ENCODE measurements at places on chromosomes 1 and 21.

DNA sequence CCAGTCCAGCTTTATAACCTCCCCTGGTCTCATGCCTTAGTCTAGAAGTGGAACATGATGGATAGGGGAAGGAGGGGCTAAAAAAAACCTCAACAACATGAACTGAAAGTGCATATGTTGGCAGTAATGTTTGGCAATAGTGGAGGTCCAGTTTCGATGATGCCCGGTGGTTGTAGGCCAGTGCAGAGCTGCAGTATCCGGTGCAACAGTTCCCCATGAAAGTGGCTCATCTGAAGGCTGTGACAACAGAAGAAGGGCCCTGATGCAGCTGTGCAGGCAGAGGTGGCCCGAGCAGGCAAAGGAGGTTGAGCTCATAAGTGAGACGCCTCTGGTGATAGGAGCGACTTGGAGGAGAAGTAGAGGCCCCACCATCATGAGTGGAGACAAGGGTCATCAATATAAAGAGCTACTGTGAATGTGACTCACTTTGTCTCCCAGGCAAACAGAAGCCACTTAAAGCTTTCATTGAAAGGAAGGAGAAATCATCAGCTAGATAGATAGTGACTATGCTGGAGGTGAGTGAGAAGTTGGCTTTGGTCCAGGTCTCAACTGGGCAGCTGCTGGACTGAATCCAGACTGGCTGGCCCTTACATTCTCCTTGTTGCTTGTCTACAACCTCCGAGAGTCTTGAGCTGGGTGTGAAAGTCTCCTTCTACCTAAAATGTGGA is 10.2 kb upstream of the CREG1 start:
- no peak for DNase-seq

DNA sequence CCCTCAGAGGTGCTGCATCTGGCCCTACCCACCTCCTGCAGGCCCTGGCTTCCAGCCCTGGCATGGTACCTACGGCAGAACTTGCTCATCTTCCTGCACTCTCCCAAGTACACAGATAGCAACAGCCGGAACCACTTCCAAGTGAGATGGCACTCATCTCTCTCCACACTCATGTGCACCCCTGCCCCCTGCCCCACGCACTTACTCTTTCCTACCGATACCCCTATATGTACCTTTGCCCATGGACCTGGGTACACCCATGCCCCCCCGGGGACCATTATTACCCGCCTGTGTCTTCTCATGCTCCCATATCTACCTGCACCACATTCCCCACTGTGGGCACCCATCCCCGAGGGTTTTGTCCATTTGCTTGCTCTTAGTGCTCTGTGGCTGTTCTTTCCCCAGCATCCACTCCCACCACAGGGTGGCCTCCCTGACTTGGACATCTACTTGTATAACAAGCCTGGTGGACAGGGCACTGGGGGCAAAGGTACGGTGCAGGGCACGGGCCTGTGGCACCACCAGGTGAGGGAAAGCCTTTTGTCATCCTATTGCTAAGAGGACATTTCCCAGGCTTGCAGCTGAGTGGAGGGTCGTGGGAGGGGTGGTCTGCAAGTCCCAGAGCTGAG is 14.7 kb downstream of the HYI start:
- no peak for DNase-seq

- no peak for DNase-seq
Measured at GRCh38 chr1:74652711-74653139, 20.9 kb downstream of the ERICH3 start.

DNA sequence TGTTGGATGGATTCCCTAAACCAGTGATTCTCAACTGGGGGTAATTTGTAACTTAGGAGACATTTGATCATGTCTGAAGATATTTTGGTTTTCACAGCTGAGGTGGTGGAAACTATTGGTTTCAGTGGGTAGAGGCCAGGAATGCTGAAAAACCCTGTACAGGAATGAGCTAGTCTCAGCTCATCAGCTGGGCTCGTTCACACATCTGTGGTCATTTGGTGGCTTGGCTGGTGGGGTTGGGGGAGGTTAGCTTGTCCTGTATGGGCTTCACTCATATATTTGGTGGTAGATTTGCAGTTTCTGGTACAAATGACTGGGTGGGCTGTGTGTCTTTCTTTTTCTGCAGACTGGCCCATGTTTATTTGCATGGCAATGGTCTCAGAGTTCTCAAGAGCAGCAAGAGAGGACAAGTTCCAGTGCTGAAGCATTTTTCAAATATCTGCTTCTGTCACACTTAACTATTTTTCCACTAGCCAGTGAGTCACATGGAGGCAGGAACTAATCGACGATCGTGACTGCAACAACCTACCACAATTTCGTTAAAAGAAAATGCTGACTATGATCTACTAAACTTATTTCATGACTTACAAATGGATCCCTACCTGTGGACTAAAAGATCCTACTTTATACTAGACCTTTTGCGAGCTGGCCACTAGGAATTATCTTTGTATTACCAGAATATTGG is 321.7 kb upstream of the PLXNA2 start:
- DNase-seq, result no peak

DNA sequence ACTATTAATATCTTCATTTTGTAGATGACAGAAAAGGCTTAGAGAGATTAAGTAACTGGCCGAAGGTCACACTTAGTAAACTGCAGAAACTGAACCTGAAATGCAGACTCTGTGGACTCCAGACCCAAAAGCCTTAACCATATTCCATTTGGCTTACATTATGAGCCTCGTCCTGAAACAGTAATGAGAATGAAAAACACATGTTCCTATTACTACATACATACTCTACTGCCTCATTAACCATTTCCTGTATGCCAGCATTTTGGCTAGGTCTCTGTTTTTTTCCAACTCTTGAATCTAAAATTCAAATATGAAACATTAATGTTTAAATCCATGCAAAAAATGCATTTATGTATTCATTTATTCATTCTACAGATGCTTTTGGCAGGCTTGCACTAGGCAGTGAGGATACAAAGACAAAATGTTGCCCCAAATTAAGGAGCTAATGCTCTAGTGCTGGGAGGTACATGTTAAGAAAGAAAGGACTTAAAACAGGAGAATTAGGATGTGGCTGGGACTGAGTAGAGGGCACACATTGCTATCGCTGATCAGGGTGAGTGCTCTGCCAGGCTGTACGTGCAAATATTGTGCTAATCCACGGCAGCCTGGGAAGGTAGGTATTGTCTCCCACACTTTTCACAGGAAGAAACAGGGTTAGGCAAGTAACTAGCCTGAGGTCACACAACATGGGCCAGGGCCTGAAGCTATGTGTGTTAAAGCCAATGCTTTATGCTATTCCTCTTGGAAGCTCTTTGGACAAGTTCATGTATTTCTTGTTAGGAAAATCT is 14.0 kb downstream of the DEGS1 start:
- DNase-seq, result no peak

DNA sequence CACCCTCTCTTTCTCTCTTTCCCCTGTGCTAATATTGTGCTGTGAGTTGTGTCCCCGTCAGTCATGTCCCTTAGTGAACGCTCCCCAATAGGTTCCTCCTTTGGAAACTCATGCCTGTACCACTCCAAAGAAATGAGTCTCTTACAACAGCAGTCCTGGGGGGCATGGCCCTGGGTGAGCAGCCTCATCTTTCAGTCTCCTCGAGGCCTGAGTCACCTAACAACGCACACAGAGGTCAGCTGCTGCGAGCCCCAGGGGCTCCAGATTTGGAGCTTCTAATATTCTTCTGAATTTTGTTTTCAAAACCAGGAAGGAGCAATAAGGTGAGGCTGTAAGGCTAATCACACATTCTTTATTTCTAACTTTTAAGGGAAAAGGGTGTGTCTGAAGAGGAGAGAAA is 30.5 kb upstream of the ZBTB8A start:
- DNase-seq, result no peak

DNA sequence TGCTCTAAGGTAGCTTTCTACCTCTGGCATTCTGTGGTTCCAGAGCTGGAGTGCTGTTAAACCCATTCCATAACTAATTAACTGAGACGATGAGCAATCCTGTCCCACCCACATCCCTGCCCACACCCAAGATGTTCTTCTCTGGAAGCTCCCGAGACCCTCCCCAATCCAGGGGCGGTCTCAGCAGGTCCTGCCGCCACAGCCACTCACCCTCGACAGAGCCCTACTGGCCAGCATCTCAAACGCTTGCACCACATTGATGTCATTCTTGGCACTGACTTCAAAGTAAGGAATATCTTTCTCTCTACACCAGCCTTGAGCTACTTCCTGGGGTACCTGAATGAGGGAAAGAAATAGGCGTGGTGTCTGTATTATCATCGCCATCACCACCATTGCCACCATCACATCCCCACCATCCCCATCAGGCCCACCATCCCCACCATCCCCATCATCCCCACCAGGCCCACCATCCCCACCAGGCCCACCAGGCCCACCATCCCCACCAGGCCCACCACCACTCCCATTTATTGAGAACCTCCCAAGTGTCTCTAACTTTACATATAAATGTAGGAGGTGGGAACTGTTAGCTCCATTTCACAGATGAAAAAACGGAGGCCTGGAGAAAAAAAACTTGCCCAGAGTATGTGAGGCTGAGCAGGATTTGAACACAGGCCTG is 17.7 kb downstream of the RAB7B start:
- DNase-seq, result no peak

GRCh38 chr21:41254090-41254700 is 62.4 kb upstream of the FAM3B start:
- no peak for DNase-seq

DNA sequence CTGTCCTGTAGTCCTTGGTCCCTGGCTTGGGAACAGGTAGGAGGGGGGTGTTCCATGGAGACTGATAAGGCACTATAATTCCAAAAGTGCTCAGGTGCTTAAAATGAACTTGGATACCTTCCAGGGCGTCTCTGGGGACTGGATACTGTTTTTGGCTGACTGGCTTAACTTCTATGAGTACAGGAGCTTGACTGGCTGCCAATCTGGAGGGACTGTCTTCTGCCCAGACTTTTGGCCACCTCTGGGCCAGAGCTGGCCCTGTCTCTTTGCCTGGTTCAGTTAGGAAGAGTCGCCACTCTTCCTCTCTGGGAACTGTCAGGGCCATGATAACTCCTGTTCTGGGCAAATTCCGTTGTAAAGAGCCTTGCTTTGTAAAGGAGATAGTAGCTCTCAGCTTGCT is 407.0 kb downstream of the TGFB2 start:
- no peak for DNase-seq

- peak; percentile 30 for DNase-seq
Measured at GRCh38 chr1:161038523-161039153, at the start of gene TSTD1. Gene TSTD1 (minus strand): TSS chr1:161038964. CDS start chr1:161038889, 75 bp downstream.

GRCh38 chr21:37237764-37238163 is 29.4 kb downstream of the VPS26C start:
- no peak for DNase-seq

DNA sequence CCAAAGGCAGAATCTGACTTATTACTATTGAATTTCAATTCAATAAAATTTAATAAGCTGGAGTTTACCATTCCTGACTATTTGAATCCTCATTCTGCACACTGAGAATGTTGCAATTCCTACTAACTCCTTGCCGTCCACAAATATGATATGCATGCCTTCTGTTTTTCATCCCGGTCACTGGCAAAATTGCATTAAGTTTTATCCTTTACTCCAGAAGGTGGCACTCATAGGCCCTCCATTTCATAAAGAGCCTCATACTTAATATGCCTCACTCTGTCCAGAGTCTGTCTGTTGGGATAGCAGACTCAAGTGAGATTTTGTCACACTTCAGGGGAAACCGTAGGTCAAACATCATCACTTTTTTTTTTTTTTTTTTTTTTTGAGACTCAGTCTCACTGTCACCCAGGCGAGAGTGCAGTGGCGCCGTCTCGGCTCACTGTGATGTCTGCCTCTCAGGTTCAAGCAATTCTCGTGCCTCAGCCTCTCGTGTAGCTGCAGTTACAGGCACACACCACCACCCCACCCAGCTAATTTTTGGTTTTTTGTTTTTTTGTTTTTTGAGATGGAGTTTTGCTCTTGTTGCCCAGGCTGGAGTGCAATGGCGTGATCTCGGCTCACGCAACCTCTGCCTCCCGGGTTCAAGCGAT is 27.3 kb downstream of the F11R start:
- no peak for DNase-seq

DNA sequence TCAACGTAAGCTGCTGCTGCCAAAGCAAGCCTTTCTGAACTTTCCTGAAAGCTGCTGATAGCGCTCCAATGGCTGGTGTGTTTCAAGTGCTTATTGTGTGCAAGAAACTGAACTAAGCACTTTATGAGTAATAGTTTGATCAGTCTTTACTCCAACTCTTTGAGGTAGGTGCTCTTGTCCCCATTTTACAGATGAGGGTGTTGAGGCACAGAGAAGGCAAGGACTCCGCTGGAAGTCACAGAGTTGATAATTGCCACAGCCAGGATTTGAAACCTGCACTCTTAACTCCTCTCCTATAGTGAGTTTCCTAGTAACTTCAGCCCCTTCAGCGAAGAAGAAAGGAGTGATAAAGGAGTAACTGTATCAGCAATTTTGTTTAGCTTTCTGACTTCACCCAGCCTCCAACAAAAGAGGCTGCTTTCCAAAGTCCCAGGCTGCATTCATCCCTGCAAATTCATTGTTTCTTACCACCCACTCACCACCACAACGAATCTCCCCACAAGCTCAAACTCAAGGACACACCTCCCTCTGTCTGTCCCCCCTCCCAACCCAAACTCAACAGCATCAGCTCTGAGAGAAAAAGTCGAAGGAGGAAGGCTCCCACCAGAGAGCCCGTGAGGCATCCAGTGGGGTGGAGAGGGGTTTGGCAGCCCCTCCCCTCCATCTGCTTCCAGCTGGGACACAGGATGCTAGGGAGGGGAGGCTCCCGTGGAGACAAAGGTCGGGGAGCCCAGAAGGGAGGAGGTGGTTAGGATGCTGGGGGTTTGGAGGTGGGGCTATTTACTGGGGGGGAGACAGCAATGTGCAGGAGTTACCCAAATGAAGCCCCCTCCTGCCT is 139.6 kb downstream of the NAV1 start:
- no peak for DNase-seq

GRCh38 chr1:8539683-8540082 is 221.8 kb downstream of the SLC45A1 start:
- no peak for DNase-seq

DNA sequence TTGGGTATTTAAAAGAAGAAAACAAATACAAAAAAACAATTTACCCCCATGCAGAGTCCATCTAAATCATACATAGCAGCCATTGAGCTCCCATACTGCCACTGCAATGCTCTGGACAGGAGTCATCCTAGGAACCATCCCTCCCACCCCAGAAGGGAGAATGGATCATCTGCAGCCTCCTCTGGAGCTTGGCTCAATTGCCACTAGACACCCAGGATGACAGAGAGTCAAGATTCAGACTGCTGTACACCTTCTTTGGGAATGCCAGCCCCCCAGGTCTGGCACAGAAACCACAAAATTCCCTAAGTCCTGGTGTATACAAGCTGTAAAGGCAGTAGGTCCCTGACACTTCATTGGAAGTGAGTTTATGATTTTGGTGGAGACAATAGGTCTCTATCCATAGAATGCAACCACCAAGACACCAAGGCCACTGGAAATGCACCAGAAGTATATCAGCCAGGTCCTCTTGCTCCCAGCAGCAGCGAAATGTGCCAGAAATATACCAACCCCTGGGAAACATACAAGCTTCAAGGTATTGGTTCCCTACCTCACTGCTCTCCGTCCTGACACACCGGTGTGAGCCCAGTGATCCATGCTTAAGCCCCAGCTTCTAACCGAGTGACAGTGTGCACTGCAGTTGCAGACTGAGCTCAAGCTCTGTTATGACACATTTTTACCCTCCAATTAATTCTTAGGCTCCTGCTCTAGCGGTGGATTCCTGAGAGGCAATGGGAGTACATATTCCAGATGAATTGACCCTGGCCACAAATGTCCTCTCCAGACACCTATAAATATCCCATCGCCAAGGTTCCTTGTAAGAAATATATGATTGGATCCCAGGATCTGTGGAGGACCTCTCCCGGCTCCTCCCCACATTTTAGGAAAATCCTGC is 4.4 kb downstream of the TAL1 start:
- DNase-seq, result no peak

GRCh38 chr1:101003012-101003650 is 22.5 kb downstream of the DPH5 start:
- DNase-seq, result no peak

All from NCI-H2081 treated with DMSO at 0.1 percent for 48 hours (cell line).